ENCODE measurements at places on chromosomes 11 and 22.
A peak's percentile ranks its signal among the peaks of the same experiment; 100 is the strongest.

DNA sequence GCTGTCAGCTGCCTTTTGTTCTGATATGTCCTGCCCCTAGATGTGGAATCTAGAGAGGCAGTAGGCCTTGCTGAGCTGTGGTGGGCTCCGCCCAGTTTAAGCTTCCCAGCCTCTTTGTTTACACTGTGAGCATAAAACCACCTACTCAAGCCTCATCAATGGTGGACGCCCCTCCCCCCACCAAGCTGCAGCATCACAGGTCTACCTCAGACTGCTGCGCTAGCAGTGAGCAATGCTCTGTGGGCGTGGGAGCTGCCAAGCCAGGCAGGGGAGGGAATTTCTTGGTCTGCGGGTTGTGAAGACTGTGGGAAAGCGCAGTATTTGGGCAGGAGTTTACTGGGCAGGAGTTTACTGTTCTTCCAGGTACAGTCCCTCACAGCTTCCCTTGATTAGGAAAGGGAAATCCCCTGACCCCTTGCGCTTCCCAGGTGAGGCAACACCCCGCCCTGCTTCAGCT is 98.5 kb downstream of the SMCO4 start:
- ATAC-seq, result no peak

- ATAC-seq, result peak; percentile 34
Observed at GRCh38 chr22:41781507-41781906, 19.0 kb upstream of the CCDC134 start.

DNA sequence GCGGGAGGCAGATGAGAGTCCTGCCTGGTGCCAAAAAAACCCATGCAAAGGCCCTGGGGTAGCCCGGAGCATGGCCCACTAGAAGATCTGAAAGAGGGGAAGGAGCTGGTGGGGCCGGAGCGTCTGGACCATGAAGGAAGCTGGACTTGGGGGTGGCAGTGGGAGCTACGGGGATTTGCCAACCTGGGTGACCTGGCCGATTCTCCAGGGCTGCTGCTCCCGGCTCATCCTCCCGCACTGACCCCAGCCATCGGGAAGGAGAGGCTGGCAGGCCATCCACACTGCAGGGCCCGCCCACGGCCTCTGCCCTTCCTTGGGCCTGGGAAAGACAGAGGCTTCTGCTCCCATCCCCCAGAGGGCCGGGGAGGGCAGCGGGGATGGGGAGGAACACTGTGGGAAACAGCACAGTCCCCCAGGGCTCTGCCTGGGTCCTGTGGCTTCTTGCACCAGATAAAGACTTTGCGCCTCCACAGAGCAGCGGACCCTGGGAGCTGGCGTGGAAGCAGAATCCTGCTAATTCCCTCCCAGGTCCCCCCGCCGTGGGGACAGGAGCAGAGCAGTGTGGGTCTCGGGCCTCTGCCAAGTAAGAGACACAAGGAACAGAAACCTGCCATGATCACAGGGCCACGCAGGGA is 87.1 kb upstream of the LINC01488 start:
- no peak for ATAC-seq

GRCh38 chr22:45575173-45575572 is 72.5 kb downstream of the FBLN1 start:
- ATAC-seq, result no peak

GRCh38 chr11:124608147-124608546 is 3.1 kb upstream of the PANX3 start:
- no peak for ATAC-seq

- no peak for ATAC-seq
Observed at GRCh38 chr11:112694813-112695212, 266.4 kb upstream of the NCAM1 start.

GRCh38 chr11:33690290-33691065 is 10.1 kb downstream of the C11orf91 start:
- no peak for ATAC-seq

All from stimulated activated memory B cell treated with anti-CD40 and anti-IgM and Interleukin-4, amounts not matched to agents 10 μg/mL and 1 μg/mL and 100 μg/mL, for 72 hours (primary cell).